NK-92 treated with Interleukin-12 subunit alpha and Interleukin-12 subunit beta, amount 100 ng/mL, for 24 hours (cell line): ENCODE measurements at places on chromosomes 1 and 21.

DNA sequence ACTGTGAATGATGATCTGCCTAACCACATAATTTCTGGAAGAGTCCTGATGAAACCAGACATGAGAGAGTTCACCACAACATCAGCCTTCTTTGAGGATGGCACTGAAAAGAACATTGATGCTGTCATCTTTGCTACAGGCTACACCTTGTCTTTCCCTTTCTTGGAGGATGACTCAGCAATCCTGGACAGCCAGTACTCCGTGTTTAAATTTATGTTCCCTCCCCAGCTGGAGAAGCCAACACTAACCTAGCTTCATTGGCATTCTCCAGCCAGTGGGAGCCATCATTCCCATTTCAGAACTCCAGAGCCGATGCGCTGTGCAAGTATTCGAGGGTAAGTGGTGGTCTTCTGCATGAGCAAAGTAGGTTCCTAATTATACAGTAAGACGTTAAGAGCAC, 164.1 kb upstream of the POGK start:
- DNase-seq, result no peak

- no peak for DNase-seq
Measured at GRCh38 chr1:160605792-160606479, 26.6 kb upstream of the CD84 start.

- DNase-seq, result no peak
Measured at GRCh38 chr1:15942661-15943327, 33.1 kb downstream of the ZBTB17 start.

DNA sequence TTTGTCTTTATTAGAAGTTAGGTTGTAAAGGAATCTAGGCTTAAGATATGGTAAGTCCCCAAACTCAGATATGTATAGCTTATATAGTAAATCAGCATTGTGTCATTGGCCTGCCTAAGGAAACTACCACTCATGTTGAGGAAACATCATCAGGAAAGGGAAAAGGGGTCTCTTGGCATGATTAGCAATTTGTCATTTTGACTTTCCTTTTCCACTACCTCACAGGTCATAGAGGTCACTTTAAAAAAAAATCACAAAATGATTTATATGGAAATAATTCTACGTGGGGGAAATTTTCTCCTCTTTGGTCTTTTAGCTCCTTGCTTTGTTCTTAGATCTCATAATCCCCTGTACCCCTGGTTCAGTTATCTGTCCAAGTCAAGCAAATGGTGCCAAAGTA, 213.5 kb downstream of the RPS6KC1 start:
- DNase-seq, result no peak

- DNase-seq, result no peak
Measured at GRCh38 chr1:69082312-69082711, 485.4 kb upstream of the LRRC7 start.

GRCh38 chr1:99384021-99384420, 119.7 kb downstream of the PLPPR4 start:
- no peak for DNase-seq

DNA sequence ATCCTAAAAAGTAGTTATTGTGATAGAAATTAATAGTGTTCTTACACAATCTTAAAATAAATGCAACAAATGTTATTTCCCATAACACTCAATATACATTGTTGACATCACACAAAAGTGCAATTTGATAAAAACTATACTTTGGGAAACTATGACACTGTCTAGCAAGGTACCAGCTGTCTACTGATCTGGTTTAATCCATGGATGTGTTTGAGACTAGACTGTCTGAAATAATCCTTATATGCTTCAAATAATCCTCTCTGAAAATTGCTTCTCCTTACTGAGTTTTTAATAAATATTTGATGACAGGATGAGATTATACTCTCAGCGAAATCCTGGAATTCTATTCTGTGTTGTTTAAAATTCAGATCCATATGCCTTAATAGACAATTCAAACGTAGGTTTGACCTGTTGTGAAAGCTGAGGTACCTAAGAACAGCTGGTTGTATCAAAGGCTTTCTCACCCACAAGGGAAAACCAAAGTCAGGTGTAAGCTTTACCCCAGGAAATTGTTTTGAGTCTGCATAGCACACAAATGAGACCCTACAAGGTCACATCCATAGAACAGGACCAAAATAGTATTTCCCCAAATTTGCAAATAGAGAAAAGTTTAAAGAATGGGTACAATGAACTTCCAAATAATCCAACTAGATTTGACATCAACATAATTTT, 8.8 kb upstream of the GFI1 start:
- DNase-seq, result no peak

GRCh38 chr1:27556781-27557595, 47.0 kb downstream of the AHDC1 start:
- DNase-seq, result peak; percentile 37

DNA sequence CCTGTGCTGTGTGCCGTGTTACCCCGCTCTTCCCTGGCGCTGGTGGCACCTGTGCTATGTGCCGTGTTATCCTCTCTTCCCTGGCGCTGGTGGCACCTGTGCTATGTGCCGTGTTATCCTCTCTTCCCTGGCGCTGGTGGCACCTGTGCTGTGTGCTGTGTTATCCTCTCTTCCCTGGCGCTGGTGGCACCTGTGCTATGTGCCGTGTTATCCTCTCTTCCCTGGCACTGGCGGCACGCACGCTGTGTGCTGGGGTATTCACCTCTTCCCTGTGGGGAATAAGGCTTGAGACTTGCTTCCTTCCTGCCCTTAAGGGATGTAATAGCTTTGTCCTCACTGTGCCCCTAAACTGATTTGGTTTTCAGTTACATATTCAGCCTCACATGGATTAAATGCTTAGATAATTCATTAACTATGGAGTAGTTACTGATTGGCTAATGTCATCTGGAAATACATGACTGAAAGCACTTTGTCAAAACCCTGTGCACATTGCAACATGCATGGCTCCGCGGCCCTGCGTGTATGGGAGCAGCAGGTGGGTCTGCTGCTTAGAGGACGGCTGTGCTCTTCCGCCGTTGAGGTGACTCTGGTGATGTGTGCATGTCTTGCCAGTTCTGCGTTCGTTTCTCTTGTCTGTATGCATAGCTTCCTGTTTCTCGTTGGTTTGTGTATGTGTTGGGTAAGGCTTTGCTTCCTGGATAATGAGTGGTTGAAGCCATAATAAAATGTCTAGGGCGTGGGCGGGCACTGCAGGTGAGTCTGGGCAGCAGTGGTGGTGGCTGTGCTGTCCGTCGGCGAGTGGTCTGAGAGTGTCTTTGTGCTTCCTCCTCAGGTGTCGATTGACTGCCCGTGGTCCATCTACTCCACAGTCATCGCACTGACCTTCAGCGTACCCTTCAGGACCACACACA, 17.9 kb upstream of the PWP2 start:
- DNase-seq, result no peak

- no peak for DNase-seq
Measured at GRCh38 chr1:92883297-92883696, 51.5 kb downstream of the RPL5 start.

DNA sequence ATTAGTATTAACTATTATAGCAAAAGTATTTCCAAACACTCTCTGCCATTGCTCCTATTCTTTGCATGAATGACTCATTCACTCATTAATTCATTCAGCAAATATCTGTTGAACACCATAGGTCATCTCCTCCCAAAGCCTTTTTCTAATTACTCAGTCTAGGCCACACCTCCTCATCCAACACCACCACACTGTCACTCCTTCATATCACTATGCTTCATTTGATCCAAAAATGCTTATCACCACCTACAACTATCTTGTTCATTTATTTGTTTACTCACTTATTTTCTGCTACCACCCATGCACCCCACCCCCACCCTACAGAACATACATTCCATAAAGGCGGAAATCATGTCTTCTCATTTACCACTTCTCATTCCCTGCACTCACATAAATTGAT, 94.4 kb upstream of the TNFSF4 start:
- DNase-seq, result no peak
